ENCODE measurements at places on chromosomes 5 and 9. TPM values are rescaled to one million over a fixed set of nuclear protein-coding genes. Genes with fewer than 3 reads are reported as not detected.

The HSDL2 gene
- 30.6 TPM for total RNA-seq

The FYB1 gene
- total RNA-seq = not detected

The DAP gene
- total RNA-seq = 77.9 TPM

The GTF3C4 gene
- total RNA-seq = 21.3 TPM

The SPINK5 gene
- not detected for total RNA-seq

The TEX48 gene
- total RNA-seq = not detected

The CYLC2 gene
- not detected for total RNA-seq

The RANBP17 gene
- 13.6 TPM for total RNA-seq

The CA9 gene
- not detected for total RNA-seq

The ADGRV1 gene
- total RNA-seq = 0.66 TPM

The OR1Q1 gene
- not detected for total RNA-seq

The TAF1L gene
- total RNA-seq = under 0.01 TPM

The CSF1R gene
- 1.1 TPM for total RNA-seq

The LHX2 gene
- not detected for total RNA-seq

The PCDHB3 gene
- total RNA-seq = 0.29 TPM

The FBXO4 gene
- 12.5 TPM for total RNA-seq

The GDF9 gene
- 0.22 TPM for total RNA-seq

The IGFBPL1 gene
- total RNA-seq = 0.43 TPM

The ZNF618 gene
- 11.2 TPM for total RNA-seq

The ZNF474 gene
- 0.22 TPM for total RNA-seq

The PDGFRB gene
- 114 TPM for total RNA-seq

The HEMGN gene
- not detected for total RNA-seq

The PAPPA gene
- total RNA-seq = 357 TPM

The MTMR12 gene
- 26.2 TPM for total RNA-seq

The EPB41L4B gene
- 0.14 TPM for total RNA-seq

The TRMT10B gene
- total RNA-seq = 3.3 TPM

The WDR31 gene
- total RNA-seq = 1.3 TPM

The SLC22A4 gene
- total RNA-seq = 12.5 TPM

The GDNF gene
- total RNA-seq = 12.3 TPM

The DAB2 gene
- total RNA-seq = 132 TPM

The BTNL9 gene
- total RNA-seq = not detected

The CERCAM gene
- 148 TPM for total RNA-seq

The IDNK gene
- total RNA-seq = 3.0 TPM

The UBE2QL1 gene
- total RNA-seq = not detected

The STC2 gene
- 298 TPM for total RNA-seq

The IFNA8 gene
- not detected for total RNA-seq

The TAF11L10 gene
- total RNA-seq = not detected

The SLC34A3 gene
- total RNA-seq = not detected

The TMED9 gene
- 297 TPM for total RNA-seq

The CTXN3 gene
- total RNA-seq = not detected

Data from placental pericyte (primary cell).